Astrocyte (in vitro differentiated cells and primary cell): ENCODE measurements at places on chromosomes 4 and X. TPM values are rescaled to one million over a fixed set of nuclear protein-coding genes. Genes with fewer than 3 reads are reported as not detected.
A peak's percentile ranks its signal among the peaks of the same experiment; 100 is the strongest.

PABPC5 gene
- total RNA-seq: 2.4 and 2.5 TPM in 2 replicates

GRCh38 chrX:130055899-130056298 is 54.4 kb downstream of the ELF4 start:
- H3K4me3 ChIP-seq: no peak overlapping the region
- no peaks in the 10 kb centered on the region for H3K36me3 ChIP-seq
- H3K4me1 ChIP-seq: peaks cover 3% of the 10 kb centered on the region
- DNase-seq: no peak
- no peaks in the 10 kb centered on the region for H3K27me3 ChIP-seq

GRCh38 chr4:119080721-119081541 is 54.7 kb upstream of the MYOZ2 start:
- H3K27ac ChIP-seq: no peak overlapping the region
- H3K27me3 ChIP-seq: no peaks in the 10 kb centered on the region
- no peaks in the 10 kb centered on the region for H3K36me3 ChIP-seq
- DNase-seq: no peak
- H3K4me3 ChIP-seq: no peak overlapping the region

GRCh38 chr4:133152831-133153481 is 3.9 kb downstream of the PCDH10 start:
- H3K4me1 ChIP-seq: peaks cover 34% of the 10 kb centered on the region
- no peaks in the 10 kb centered on the region for H3K27me3 ChIP-seq
- peak overlapping the region; percentile 90 for H3K4me3 ChIP-seq
- DNase-seq: peak; percentile 39
- no peaks in the 10 kb centered on the region for H3K36me3 ChIP-seq

- no peak overlapping the region for H3K4me3 ChIP-seq
- H3K36me3 ChIP-seq: no peaks in the 10 kb centered on the region
- H3K27ac ChIP-seq: no peak overlapping the region
- H3K27me3 ChIP-seq: no peaks in the 10 kb centered on the region
- DNase-seq: no peak
- no peaks in the 10 kb centered on the region for H3K4me1 ChIP-seq
Measured at GRCh38 chrX:117835034-117835433, 281.6 kb downstream of the KLHL13 start.

- H3K27ac ChIP-seq: no peak overlapping the region
- H3K27me3 ChIP-seq: no peaks in the 10 kb centered on the region
- no peaks in the 10 kb centered on the region for H3K4me1 ChIP-seq
- no peaks in the 10 kb centered on the region for H3K36me3 ChIP-seq
Measured at GRCh38 chr4:142671516-142671915, 174.6 kb downstream of the INPP4B start.

PPEF2 gene
- total RNA-seq: not detected in 2 replicates

MGAT4D gene
- not detected in 2 replicates for total RNA-seq

CTSO gene
- total RNA-seq: 3.7 and 6.5 TPM in 2 replicates

- no peak overlapping the region for H3K4me3 ChIP-seq
- no peaks in the 10 kb centered on the region for H3K4me1 ChIP-seq
- no peaks in the 10 kb centered on the region for H3K36me3 ChIP-seq
Measured at GRCh38 chr4:107468156-107468555, 251.9 kb downstream of the PAPSS1 start.

GRCh38 chrX:2588049-2588448 is 87.3 kb upstream of the DHRSX start:
- no peaks in the 10 kb centered on the region for H3K36me3 ChIP-seq
- no peak overlapping the region for H3K4me3 ChIP-seq
- no peak overlapping the region for H3K27ac ChIP-seq
- no peak for DNase-seq
- no peaks in the 10 kb centered on the region for H3K4me1 ChIP-seq

TMEM156 gene
- 0.59 and 1.1 TPM in 2 replicates for total RNA-seq

- no peak overlapping the region for H3K4me3 ChIP-seq
- H3K36me3 ChIP-seq: no peaks in the 10 kb centered on the region
- DNase-seq: peak; percentile 6
- no peak overlapping the region for H3K27ac ChIP-seq
- H3K4me1 ChIP-seq: peaks cover 21% of the 10 kb centered on the region
- no peaks in the 10 kb centered on the region for H3K27me3 ChIP-seq
Measured at GRCh38 chr4:48967631-48968030, 18.4 kb upstream of the CWH43 start.

DNA sequence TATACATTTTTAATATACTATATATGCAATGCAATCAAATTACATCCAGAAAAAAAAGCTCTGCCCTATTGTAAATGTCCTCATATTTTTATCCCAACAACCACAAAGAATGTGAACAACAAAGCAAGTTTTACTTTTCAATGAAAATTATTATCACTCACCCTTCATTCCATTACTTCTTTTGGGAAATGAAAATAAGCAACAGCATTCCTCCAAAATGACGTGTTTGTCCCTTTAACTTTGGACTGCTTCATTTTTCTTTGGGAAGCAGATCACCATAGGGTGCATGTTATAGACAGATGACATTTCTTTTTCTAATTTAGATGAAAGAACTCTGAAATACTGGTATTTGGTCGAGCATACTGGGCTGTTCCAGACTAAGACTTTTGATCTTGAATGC is 667.1 kb upstream of the BOD1L1 start:
- no peak overlapping the region for H3K27ac ChIP-seq
- peaks cover 7% of the 10 kb centered on the region for H3K4me1 ChIP-seq

DNA sequence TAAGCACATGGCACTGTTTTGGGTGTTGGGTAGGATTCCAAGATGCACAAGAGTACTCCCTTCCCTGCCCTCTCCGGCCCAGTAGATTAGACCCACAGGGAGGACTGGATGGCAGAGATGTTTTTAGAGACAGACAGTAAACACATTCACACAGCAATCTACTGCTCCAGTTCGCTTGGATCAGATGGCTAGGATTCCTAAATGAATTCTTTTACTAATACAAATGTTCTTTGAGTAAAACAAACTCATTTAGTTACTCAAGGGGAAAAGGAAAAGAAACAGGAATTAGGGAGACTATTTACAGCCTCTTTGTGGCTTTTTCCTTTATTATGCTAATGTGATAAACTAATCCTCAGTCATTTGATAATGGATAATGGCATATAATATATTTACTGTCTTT is 5.9 kb downstream of the SNX25 start:
- no peak overlapping the region for H3K4me3 ChIP-seq
- H3K27ac ChIP-seq: no peak overlapping the region
- no peak for DNase-seq

GRCh38 chr4:5096261-5096660 is 45.0 kb downstream of the STK32B start:
- no peaks in the 10 kb centered on the region for H3K27me3 ChIP-seq
- no peaks in the 10 kb centered on the region for H3K4me1 ChIP-seq
- no peak overlapping the region for H3K4me3 ChIP-seq
- no peaks in the 10 kb centered on the region for H3K36me3 ChIP-seq

GRCh38 chr4:182255441-182256190 is 12.4 kb downstream of the TENM3 start:
- H3K27me3 ChIP-seq: no peaks in the 10 kb centered on the region
- H3K4me1 ChIP-seq: no peaks in the 10 kb centered on the region
- no peak overlapping the region for H3K27ac ChIP-seq
- DNase-seq: no peak

UCP1 gene
- 0.34 and 0.46 TPM in 2 replicates for total RNA-seq

- H3K27me3 ChIP-seq: no peaks in the 10 kb centered on the region
- DNase-seq: no peak
- H3K4me3 ChIP-seq: no peak overlapping the region
- H3K36me3 ChIP-seq: no peaks in the 10 kb centered on the region
- H3K27ac ChIP-seq: no peak overlapping the region
Measured at GRCh38 chr4:91220315-91220714, 1083.5 kb upstream of the GRID2 start.

GRCh38 chrX:107905366-107905765 is 76.8 kb downstream of the TEX13B start:
- H3K36me3 ChIP-seq: no peaks in the 10 kb centered on the region
- no peaks in the 10 kb centered on the region for H3K27me3 ChIP-seq
- H3K4me3 ChIP-seq: no peak overlapping the region

- peaks cover 4% of the 10 kb centered on the region for H3K4me1 ChIP-seq
- peaks cover under 1% of the 10 kb centered on the region for H3K27me3 ChIP-seq
- DNase-seq: no peak
- H3K27ac ChIP-seq: no peak overlapping the region
Measured at GRCh38 chr4:25592736-25593135, 62.9 kb upstream of the SLC34A2 start.

- no peaks in the 10 kb centered on the region for H3K27me3 ChIP-seq
- H3K4me1 ChIP-seq: no peaks in the 10 kb centered on the region
- peak; percentile 14 for DNase-seq
- no peak overlapping the region for H3K27ac ChIP-seq
- no peaks in the 10 kb centered on the region for H3K36me3 ChIP-seq
Measured at GRCh38 chr4:91961504-91961903, 342.3 kb upstream of the GRID2 start.

DNA sequence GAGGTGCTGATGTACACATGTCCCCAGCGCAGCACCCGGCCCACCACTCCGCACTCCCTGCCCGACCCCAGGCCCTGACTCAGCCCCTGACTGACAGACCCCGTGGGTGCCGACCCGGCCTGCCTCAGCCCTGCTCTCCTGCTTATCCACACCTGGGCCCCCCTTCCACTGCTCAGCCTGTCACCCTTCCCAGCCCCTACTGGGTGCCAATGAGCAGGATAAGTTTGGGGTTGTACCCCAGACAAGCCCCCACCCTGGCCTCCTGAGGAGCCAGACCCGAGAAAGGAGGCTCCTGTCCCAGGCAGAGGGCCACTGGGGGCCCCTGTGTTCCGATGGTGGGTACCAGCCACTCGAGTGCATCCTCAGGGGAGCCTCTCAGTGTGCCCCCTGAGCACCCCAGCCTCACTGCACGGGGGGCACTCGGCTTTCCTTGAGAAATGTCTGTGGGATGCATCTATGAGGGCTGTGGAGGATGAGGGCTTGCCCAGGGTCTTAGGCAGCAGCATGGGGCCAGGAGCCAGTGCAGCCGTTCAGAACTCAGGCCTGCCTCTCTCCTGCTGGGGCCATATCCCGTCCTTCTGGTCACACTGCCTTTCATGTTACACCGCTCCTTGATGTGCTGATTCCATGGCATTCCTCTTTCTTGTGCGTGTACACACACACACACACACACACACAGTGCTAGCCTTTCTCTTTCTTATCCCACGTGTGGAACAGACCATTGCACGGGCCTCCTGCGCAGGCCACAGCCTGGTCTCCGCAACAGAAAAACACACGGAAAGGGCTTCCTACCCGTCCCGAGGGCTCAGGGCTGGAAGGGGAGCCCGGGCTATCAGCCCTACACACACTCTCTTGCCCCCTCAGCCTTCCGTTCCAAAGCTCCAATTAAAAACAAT is 220.1 kb upstream of the PSAPL1 start:
- H3K27me3 ChIP-seq: no peaks in the 10 kb centered on the region
- no peak for DNase-seq
- H3K27ac ChIP-seq: no peak overlapping the region
- H3K4me3 ChIP-seq: no peak overlapping the region
- no peaks in the 10 kb centered on the region for H3K36me3 ChIP-seq
